ENCODE measurements at places on chromosomes 7 and 10.

DNA sequence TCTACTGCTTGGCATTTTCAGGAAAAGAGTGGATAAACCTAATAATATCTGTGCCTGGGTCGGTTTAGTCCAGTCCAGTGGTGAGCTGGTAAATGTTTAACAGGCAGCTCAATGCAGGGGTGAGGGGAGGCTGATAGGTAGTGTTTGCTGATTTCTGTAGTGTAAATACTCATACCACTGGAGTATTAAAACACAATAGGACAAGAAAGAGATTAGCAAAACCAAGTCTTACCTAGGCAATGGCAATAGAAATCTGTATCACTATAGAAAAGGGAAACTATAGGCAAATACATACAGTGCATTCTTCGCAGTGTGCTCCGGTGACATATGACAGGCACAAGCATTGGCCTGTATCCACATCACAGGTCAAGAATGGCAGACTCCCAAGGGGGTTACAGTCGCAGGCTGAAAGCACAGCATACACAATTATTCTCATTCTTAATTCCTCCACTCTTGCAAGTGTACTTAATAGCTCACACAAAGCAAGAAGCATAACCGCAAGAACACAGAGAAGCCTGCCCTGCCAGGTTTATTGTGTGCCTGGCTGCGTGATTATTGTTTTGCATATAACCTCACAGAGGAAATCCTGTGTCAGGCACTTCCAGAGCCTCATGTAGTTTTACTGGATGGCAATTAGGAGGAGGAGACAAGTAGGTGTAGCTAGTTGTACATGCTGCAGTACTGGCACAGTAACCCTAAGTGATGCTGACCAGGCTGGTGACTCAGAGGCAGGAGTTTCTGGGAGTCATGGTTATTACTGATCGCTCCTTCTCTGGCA is 35.0 kb downstream of the LAMB4 start:
- no peak for DNase-seq

DNA sequence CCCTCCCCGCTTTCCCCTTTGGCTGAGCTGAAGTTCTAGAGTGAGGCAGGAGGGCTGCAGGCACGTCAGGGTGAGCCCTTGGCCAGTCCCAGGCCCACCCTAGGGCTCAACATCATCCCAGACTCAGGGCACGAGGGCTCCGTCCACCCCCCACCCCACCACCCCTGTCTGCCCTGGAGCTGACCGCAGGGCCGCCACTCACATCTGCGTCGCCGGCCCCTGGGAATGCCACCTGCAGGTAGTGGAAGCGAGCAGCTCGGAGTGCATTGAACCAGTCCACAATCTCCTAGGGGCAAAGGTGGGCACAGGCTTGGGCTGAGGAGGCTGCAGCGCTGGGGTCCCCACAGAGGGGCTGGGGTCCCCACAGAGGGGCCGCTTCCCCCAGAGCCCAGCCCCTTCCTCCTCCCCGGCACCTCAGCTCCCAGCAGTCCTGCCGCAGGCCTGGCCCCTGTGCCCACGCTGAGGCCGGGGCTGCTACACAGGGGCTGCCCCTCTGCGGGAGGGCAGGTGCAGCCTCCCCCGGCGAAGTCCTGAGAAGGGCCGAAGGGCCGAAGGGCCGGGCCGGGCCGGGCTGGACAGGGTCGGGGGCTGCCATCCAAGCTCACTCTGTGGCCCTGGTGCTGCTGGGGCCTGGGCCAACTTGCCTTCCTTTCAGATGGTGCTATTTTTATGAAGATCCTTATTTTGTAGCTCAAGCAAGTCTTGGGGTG is 24.1 kb downstream of the GET4 start:
- no peak for DNase-seq

DNA sequence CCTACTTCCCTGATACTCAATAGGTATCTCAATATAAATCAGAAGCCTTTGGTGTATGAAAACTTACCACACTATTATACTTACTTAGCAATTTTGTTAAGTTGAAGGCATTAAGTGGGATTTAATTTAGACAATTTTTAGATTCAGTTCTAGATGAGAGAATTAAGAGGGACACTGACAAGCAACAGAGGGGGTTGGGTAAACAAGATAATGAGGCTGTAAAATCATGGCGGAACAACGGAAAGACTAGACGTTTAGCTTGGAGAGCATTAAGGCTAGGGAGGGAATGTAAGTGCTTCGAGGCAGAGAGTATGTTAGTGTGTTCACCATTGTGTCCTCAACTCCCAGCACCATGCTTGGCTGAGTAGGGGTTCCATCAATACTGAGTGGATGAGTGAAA is 71.3 kb downstream of the DENND11 start:
- no peak for DNase-seq

- DNase-seq, result no peak
Measured at GRCh38 chr10:102409604-102410428, 8.8 kb downstream of the PSD start.

- no peak for DNase-seq
Measured at GRCh38 chr7:2819161-2819953, 24.8 kb downstream of the GNA12 start.

DNA sequence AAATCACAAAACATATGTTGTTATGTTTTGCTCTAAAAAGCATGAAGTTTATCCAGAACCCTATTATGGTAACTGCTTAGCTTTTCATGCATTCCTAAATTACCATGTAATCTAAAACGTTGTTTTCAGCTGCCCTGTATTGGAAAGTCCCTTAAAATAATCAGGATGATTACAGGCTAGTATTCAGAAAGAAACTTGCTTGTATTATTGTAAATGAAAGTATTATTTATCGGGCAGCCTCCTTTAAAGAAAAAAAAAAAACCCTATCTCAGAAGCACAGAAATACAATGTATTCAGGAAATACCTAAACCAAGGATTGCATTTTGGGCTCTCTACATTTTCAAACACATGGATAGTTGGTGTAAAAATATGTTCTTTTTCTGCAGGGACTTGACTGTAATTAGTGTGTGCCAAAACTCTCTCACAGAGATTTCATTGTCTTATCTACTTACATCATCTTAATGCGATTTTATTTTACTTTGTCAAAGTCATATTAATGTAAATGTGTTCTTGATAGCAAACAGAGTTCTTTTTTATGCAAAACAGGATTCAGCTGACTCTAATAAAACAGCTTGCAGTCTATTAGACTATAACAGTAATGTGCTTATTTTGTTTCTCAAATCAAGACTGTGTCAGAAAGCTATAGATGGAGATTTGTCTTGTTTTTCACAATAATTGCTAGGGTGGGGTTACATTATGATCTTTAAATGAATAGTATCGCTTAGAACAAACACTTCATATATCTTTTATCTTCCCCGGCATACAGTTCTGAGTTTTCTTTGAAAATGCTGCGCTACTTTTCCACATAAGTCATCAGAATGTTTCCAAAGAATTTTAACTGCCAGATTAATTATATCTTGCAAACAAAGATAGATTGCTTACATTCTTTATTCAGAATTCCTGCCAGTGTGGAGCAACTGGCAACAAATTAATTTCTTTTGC is 65.3 kb upstream of the ARID5B start:
- DNase-seq, result no peak

GRCh38 chr10:131396121-131397050 is 84.9 kb upstream of the TCERG1L start:
- DNase-seq, result no peak

DNA sequence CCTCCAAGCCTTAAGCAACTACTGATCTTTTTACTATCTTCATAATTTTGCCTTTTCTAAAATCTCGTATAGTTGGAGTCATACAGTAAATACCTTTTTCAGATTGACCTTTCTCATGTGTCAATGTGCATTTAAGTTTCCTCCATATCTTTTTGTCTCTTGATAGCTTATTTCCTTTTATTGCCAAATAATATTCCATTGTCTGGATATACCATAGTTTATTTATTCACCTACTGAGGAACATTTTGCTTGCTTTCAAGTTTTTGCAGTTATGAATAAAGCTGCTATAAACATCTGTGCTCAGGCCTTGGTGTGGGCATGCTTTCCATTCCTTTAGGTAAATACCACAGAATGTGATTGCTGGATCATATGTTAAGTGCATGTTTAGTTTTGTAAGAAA is 161.2 kb upstream of the GNAI1 start:
- DNase-seq, result no peak

- no peak for DNase-seq
Measured at GRCh38 chr7:22476824-22477223, 23.2 kb downstream of the STEAP1B start.

DNA sequence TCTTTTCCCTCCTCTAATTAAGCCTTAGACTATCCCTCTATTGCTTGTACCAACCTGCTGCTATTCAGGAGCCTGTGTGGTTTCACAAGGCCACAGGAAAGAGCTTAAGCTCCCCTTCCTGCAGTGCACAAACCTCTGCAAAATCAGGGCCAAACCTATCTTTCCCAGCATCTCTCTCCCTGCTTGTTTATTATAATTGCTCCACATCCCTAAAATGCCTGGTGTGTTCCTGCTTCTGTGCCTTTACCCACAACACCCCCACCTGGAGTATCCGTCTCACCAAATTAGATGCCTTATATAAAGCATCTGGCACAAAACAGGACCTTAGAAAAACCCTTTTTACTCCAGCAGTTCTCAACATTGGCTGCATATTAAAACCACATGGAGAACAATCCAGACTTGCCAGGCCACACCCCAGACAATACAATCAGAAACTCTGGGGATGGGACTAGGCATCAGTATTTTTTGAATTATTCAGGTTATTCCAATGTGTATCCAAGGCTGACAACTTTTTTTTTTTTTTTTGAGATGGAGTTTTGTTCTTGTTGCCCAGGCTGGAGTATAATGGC is 16.7 kb downstream of the SEC31B start:
- no peak for DNase-seq

- DNase-seq, result no peak
Measured at GRCh38 chr7:94769724-94770123, 113.8 kb upstream of the SGCE start.

- DNase-seq, result peak; percentile 61
Measured at GRCh38 chr7:149791-150636, 42.4 kb upstream of the FAM20C start.

DNA sequence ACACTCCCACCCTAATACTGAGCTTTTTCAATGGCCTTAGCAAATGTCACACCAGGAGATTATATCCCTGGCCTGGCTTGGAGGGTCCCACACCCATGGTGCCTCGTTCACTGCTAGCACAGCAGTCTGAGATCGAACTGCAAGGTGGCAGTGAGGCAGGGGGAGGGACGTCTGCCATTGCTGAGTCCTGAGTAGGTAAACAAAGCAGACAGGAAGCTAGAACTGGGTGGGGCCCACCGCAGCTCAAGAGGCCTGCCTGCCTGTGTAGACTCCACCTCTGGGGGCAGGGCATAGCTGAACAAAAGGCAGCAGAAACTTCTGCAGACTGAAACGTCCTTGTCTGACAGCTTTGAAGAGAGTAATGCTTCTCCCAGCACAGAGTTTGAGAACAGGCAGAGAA is 338.9 kb upstream of the MBL2 start:
- no peak for DNase-seq

DNA sequence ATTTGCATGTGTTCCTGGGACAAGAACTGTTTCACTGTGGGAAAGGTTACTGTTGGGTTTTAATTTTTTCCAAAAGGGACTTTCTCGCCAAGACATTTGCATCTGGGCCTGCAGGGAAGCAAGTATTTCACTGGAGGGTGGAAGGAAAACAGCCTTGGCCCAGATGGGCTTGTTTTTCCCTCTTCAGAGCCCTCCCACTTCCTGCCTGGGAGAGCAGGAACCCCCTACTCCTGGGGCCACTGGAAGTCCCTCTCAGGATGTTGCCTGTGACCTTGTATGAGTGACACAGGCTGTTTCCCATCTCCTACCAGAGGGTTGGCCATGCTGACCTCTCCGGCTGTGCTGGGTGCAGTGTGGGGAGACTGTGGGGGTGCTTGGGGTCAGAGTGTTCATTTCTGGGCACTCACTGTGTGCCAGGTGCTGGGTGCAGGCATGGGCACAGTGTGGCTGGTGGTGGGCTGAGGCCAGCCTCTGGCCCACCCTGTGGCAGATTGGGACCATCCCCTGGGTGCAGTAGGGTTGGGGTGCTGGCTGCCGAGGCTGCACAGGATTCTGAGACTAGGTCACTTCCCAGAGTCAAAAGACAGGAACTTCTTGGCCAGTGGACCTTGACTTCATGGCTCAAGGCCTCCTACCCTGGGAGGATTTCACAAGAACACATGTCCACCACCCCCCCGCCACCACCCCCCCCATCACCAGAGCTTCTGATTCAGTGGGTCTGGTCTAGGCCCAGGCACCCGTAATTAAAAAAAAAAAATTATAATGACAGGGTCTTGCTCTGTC is 10.2 kb downstream of the TSPAN15 start:
- DNase-seq, result no peak

GRCh38 chr7:7569081-7569527 is 2.4 kb downstream of the MIOS start:
- DNase-seq, result no peak

DNA sequence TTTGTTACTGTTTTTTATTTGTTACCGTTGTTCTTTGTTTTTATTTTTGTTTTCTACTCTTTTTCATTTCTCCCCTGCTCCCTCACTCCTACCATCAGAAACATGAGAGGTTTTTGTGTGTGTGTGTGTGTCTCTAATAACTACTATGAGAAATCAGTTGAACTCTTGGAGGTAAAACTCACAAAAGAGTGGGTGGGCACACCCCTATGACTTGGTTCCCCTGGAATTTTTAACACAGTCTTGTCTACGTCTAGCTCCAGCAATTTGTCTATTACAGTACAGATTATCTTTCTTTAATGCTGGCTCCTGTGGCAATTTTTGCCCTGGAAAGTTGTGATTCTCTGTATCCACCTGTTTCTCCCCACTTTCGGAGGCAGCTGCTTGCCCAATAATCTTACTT is 56.2 kb downstream of the AOAH start:
- DNase-seq, result no peak

DNA sequence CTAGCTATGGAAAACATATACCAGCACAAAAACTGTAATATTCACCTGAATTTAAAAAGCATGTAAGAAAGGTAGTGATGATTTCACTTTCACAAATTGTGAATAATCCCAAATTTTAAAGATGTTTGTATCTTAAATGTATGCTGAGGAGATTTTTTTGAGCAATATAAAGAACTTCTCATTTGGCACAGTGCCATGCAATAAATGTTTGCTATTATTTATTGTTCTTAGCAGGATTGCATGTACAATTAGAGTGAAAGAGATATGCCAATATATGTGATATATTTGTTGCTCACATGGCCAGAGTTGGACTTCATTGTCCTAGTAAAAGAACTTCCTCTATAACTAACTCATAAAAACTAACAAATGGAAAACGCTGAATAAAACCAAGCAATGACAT is 895.1 kb upstream of the KCND2 start:
- DNase-seq, result no peak

GRCh38 chr10:111122127-111122526 is 45.3 kb downstream of the ADRA2A start:
- no peak for DNase-seq

DNA sequence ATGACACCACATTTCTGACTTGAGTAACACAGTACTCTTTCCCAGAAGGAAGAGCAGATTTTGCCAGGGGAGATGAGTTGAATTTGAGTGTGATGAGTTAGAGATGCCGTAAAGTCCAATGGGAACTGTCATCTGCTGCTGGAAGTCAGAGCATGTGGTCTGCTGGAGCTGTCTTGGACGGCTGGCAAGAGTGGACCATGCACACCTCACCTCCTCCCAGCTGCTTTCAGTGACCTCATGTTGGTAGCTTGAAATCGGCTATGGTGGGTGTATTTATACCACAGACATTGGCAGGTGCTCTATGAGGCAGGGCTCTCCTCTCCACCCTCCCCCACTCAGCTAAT is 82.3 kb downstream of the COL13A1 start:
- DNase-seq, result no peak

GRCh38 chr7:147541261-147541660 is 1049.3 kb upstream of the C7orf33 start:
- DNase-seq, result no peak

- DNase-seq, result no peak
Measured at GRCh38 chr7:55531536-55531935, 40.8 kb downstream of the VOPP1 start.

Data from stimulated activated naive CD8-positive, alpha-beta T cell treated with anti-CD3 and anti-CD28 coated beads, Interleukin-15, Interleukin-2, amounts not matched to agents 100 U/mL and 50 U/mL, for 24 hours (primary cell).